ENCODE measurements at places on chromosomes 2 and 18.

- peak; percentile 21 for DNase-seq
Observed at GRCh38 chr2:66496670-66497420, 61.9 kb downstream of the MEIS1 start.

DNA sequence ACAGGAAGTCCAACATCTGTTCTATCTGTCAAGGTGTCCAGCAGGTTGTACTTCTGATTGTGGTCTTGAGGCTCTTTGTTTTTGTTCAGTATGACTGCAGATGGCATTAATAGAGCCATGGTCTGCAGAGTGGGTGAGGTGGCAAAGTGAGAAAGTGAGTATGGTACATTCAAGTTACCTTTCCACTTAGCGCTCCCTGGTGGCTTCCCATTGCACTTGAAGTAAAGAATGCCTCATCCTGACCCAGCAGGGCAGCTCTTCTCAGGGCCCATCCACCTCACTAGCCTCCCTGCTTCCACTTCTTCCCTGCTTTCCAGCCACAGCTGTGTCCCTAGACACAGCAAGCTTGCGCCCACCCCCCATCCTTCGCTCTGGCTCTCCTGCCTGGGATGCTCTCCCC is 148.0 kb upstream of the ALPP start:
- DNase-seq: no peak

- DNase-seq: peak; percentile 53
Observed at GRCh38 chr2:60958361-60958760, 59.2 kb upstream of the PEX13 start.

GRCh38 chr2:159088906-159089305 is 120.5 kb downstream of the TANC1 start:
- no peak for DNase-seq

- peak; percentile 32 for DNase-seq
Observed at GRCh38 chr2:151437630-151438029, 27.9 kb downstream of the RIF1 start.

DNA sequence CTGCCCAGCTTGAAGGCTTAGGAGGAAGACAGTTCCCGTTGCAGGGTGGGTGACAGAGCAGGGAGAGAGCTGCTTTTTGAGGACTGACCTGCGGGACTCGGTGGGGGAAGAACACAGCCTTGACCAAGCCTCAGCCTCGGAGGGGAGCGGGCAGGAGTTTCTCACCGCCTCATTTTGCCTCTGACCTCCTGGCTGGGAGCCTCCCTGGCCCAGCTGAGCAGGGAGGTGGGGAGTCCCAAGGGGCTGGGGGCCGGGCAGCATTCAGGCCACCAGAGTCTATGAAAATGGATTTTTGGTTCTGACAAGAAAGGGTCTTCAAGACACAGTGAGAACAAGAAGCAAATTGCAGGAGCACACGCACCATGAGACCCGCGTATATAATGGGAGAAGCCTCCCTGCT is 51.3 kb upstream of the SMAD7 start:
- no peak for DNase-seq

DNA sequence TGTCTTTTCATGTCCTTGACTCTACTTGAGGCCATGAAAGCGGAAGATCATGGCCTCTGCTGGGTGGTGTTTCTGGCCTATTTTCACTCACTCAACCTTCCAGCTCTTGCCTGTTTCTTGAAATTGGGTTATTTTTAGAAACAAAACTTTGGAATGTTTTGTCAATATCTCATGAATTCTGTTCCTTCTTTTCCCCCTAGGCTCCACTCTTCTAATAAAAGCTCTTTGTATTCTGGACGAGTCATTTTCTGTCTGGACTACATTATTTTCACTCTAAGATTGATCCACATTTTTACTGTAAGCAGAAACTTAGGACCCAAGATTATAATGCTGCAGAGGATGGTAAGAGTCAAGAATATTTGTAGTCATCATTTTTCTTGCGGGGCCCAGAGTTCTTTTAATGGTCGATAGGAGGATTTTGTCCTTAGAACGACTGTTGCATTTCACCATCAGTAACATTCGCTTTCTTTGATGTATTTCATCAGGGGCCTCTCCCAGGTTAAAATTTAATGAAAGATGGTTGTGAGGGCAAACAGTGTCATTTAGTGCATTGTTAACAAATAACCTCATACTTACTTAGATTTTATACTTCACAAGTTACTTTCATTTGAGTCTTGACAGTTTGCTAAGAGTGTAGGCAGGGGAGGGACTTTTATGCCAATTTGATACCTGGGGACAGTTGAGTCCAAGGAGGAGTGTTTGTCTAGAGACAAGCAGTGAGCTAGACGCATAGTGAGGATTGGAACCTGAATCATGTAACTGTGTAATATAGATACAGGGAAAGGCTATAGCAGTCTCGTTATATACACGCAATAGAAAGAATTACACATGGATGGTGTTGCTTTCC is 64.6 kb downstream of the TRPM8 start:
- no peak for DNase-seq

- no peak for DNase-seq
Observed at GRCh38 chr2:42980764-42981416, 188.5 kb upstream of the HAAO start.

GRCh38 chr2:230982528-230982927 is 13.4 kb upstream of the SPATA3 start:
- no peak for DNase-seq

- peak; percentile 96 for DNase-seq
Observed at GRCh38 chr2:231642631-231643494, 50.2 kb downstream of the TEX44 start.

- DNase-seq: peak; percentile 74
Observed at GRCh38 chr2:226489775-226490541, 309.7 kb downstream of the IRS1 start.

DNA sequence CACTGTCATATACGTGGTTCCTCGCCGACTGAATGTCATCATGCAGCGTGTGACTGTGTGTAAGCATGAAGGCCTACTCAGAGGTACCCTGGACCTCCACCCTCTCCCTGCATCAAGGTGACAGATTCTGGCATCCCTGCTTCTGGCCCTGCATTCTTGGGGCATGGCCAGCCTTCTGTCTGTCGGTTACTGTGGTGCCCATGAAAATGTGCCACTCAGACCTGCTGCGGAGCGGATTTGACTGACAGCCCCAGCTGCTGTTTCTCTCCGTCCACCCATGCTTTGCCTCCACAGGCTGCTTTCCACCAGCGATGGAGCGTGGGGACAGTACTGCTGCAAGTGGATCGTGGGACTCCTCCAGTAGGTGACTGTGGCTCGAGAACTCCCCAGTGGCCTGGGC is 9.6 kb downstream of the TMEM177 start:
- DNase-seq: no peak

DNA sequence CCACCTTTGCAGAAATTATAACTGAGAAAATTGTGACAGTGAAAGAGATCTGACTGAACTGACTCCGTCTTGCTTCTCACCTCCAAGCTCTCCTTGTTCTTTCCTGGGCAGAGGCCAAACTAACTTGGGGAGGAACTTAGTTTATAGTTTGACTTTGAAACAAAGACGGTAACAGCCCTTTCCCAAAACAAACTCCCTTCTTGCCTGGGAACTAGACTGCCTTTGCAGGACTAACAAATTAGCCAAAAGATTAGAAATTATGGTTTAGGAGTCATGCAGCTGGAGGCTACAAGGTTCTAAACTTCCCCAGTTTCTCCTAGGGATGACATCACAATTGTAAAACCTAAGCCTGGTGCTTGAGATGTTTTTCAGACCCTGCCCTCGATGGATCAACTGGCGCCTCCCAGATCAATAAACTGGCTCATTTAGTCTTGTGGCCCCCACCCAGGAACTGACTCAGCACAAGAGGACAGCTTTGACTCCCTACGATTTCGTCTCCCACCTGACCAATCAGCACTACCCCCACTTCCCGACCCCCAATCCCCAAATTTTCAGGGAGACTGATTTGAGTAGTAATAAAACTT is 137.7 kb downstream of the ALPK2 start:
- no peak for DNase-seq

- DNase-seq: no peak
Observed at GRCh38 chr2:113173542-113174375, at the start of gene PSD4. Gene PSD4, plus strand, starts transcription at chr2:113173971. Its CDS starts 8,486 bp downstream, at chr2:113182457.

- DNase-seq: no peak
Observed at GRCh38 chr2:20080839-20081415, 29.5 kb upstream of the LAPTM4A start.

GRCh38 chr2:12618576-12618975 is 98.2 kb upstream of the TRIB2 start:
- DNase-seq: peak; percentile 18

DNA sequence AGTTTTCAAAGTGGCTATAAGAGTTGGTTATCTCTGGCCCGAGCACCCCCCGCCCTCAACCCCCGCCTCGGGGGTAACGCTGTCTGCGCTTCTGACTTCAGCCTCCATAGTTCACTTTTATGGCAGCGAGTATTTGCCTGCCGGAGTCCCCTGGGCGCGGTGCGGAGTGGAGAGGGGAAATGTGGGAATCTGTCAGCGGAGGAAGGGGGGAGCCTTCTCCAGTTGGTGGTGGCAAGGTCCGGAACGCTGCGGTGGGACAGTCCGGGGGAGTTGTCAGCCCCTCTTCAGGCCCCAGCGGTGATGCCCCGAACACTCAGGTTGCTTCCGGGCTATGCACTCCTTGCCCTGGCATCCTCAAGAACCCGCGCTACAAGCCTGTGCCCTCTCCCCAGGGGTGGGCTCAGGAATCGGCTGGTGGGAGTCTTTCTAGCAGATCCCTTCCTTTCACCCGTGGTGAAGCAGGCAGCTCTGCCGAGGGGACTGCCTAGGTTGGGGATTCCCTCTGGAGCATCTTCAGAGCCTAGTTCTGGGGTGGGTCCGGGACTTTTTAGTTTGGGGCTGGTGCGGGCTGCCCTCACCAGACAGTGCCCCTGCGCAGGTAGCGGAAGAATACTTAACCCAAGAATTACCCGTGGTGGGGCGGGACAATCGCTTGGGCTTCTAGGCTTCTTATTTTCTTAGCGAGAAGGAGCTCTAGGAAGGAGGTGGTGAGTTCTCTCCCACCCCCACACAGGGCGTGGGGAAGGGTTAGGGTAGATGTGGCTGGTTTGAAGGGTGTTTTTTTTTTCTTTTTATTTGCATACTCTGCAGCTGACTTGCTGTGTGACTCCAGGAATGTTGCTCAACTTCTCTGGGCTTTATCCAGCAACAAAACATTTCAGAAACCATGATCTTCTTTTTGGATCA is 1.6 kb downstream of the ATOH8 start:
- DNase-seq: peak; percentile 82

DNA sequence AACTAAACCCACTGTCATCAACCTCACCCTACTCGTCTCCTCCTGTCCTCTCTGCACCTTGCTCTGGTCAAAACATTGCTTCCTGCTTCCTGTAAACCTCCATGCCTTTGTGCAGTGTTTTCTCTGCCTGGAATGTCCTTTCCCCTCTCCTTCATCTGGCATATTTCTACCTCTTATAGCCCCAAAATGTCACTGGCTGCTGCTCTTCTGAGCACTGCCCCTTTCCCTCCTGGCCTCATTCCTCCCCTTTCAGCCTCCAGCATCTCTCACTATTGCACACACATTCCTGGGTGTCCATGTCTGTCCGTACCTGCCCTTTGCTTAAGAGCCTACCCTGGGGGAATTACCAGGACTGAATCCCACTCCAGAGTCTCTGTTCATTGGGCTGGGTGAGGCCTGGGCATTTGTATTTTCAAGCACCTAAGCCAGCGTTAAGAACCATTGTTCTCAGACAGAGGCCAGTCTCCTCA is 84.9 kb downstream of the MOGAT1 start:
- no peak for DNase-seq

DNA sequence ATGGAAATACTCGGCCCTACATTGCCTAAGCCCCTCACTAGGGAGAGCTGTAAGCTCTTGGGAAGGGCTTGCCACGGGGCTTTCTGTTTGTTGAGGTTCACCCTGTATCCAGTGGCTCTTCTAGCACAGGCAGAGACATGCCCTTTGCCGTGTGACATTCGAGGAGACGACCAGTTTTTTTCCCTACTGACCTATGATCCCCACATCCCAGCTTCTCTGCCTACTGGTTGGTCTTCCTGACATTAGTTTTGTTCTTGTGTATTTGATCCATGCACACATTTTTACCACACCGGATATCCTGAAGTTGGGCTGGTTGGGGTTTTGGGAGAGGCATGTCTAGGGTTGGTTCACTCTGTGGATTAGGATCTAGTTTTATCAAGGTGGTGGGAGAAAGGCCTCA is 69.3 kb downstream of the NPAS2 start:
- DNase-seq: no peak

- DNase-seq: no peak
Observed at GRCh38 chr2:146241023-146241422, 1603.8 kb upstream of the ACVR2A start.

GRCh38 chr18:54743605-54743995 is 84.7 kb upstream of the RAB27B start:
- DNase-seq: no peak

GRCh38 chr18:28198620-28199019 is 21.7 kb upstream of the CDH2 start:
- DNase-seq: no peak

- DNase-seq: peak; percentile 27
Observed at GRCh38 chr2:206158563-206159345, 490 bp downstream of the NDUFS1 start.

- DNase-seq: no peak
Observed at GRCh38 chr18:21602299-21602587, 1.7 kb upstream of the ESCO1 start.

DNA sequence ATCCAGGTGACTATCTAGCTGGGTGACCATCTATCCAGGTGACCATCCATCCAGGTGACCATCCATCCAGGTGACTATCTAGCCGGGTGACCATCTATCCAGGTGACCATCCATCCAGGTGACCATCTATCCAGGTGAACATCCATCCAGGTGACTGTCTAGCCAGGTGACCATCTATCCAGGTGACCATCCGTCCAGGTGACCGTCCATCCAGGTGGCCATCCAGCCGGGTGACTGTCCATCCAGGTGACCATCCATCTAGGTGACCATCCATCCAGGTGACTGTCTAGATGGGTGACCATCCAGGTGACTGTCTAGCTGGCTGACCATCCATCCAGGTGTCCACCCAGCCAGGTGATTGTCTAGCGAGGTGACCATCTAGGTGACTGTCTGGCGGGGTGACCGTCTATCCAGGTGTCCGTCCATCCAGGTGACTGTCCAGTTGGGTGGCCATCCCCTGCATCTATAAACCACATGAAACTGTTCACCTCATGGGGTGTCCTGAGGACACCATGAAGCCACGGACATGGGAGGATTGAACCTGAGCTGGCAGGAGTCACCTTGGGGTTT is 305.3 kb downstream of the NDUFA10 start:
- no peak for DNase-seq

- no peak for DNase-seq
Observed at GRCh38 chr2:211439011-211439410, 882.6 kb downstream of the CPS1 start.

GRCh38 chr2:208101716-208102631 is 22.4 kb downstream of the CRYGD start:
- DNase-seq: peak; percentile 31

- DNase-seq: no peak
Observed at GRCh38 chr18:7873316-7873715, 306.2 kb downstream of the PTPRM start.
